Kasumi-1 (cell line): ENCODE measurements at places on chromosomes 7 and 10.

GRCh38 chr7:32765185-32765584 is 126.4 kb downstream of the KBTBD2 start:
- DNase-seq = no peak

GRCh38 chr7:91892821-91893340 is 12.4 kb upstream of the MTERF1 start:
- DNase-seq = no peak

GRCh38 chr7:149330914-149331567 is 69.0 kb downstream of the ZNF783 start:
- no peak for DNase-seq

GRCh38 chr10:126504761-126505112 is 116.5 kb upstream of the ADAM12 start:
- DNase-seq = no peak

DNA sequence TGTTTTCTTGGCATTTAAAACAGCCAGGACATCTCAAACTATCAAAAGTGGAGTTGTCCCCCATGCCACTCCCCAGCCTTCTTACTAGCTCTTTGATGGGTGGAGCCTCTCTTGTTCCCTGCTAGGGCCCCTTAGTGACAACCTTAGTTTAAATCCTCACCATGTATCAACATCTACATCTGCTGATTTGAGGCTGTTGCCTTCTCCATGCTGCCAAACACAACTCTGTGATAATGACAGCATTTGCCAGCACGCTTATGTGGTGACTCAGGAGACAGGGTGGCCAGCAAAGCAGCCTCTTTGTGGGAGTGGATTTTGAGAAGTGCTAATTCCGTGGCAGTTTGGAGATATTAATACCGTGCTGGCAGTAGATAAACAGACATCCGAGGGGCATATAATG is 145.4 kb downstream of the LRRC4 start:
- no peak for DNase-seq

- peak; percentile 90 for DNase-seq
Measured at GRCh38 chr10:96124230-96125141, 5.6 kb upstream of the ZNF518A start.

DNA sequence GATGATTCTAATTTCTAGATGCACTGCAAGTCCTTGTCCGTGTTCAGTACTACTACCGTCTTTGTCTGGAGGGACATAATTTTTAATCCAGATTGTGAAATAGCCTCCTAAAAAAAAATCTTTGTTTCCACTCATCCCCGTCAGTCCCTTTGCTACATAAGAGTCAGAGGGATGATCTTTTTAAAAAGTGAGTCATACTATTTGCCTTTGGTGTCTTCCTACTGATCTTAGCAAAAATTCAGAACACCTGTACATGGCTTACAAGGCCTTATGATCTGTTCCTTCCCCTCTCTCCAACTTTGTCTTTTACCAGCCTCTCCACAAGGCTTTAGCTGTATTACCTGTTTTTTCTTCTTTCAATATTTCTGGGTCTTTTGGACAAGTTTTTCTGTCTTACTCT is 173.5 kb downstream of the MLLT10 start:
- no peak for DNase-seq
